ENCODE measurements at places on chromosomes 7 and 10.
A peak's percentile ranks its signal among the peaks of the same experiment; 100 is the strongest.

- no peak for DNase-seq
These were observed 234.4 kb downstream of the ANK3 start for GRCh38 chr10:60155099-60155877.

GRCh38 chr7:124718032-124718766, 47.4 kb downstream of the GPR37 start:
- no peak for DNase-seq

DNA sequence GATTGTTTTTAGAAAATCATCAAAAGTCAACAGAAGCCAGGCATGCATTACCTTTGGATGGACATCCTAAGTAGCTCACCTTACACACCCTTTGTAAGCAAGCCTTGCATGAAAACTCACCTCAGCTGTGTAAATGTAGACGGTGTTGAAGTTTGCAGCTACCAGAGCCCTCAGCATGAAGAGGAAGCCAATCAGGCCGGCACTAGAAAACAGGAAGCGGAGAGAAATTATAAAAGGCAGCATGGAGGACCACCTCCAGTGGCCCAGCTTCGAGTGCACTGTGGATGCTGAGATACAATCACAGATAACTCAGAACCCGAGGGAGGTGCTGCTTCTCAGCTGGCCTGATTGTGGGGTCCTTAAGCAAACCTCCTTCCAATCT, 75.3 kb downstream of the SVOPL start:
- no peak for DNase-seq

GRCh38 chr7:107960272-107960671, 42.7 kb downstream of the LAMB1 start:
- no peak for DNase-seq

DNA sequence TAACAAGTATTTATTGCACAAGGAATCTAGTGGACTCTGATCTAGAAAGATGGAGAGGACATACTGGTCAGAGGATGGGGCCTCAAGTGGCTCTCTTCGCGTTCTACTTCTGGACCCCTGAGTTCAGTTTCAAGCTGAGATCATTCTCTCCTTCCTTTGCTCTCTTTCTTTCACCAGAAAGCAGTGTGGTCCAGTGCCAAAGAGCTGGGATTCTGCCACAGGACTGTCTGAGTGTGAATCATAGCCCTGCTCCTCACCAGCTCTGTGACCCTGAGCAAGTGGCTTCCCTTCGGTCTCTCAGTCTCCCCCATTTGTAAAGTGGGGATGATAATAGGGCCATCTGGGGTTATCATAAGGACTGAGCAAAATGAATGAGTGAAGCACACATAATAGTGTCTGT, 715.2 kb downstream of the SUGCT start:
- no peak for DNase-seq

GRCh38 chr10:30855131-30855530, 176.5 kb downstream of the ZNF438 start:
- DNase-seq = no peak

DNA sequence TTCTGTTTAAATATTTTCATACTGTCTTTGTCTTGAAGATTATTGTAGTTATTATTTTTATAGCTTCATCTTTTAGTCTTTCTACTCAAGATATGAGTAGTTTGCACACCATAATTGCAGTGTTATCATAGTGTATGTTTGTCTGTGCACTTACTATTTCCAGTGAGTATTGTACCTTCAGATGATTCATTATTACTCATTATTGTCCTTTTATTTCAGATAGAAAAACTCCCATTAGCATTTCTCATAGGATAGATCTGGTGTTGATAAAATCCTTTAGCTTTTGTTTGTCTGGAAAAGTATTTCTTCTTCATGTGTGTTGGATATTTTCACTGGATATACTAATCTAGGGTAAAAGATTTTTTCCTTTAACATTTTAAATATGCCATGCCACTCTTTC, 646.2 kb upstream of the GRM3 start:
- no peak for DNase-seq

GRCh38 chr7:149147752-149148653, 750 bp downstream of the ZNF398 start:
- peak; percentile 54 for DNase-seq

DNA sequence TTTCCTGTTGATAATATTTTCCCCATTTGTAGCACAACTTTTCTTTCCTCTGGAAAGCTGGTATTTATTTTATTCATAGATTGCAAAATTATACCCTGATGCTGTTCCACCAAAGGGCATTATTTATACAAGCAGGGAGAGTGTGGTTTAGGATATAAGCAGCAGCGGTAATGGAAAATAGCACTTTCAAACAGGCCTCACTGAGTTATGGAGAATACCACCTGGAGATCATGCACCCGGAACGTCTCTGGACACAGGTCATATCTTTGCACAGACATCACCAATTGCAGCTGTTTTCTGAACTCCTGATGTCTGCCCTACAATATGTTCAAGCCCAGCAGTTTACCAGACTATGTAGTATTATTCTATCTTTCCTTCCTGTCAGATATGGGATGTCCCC, 2.0 kb upstream of the CALD1 start:
- DNase-seq = no peak

DNA sequence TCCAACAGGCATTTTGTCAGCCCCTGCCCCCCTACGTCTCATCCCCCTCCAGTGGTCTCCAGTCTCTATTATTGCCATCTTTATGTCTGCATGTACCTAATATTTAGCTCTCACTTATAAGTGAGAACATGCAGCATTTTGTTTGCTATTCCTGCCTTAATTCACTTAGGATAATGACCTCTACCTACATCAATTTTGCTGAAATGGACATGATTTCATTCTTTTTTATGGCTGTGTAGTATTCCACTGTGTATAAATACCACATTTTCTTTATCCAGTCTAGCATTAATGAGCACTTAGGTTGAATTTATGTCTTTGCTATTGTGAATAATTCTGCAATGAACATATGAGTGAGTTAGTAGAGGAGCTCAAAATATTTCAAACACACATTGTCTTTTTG, 229.9 kb downstream of the SEMA3E start:
- DNase-seq = no peak

- DNase-seq = no peak
These were observed 39.9 kb upstream of the RABGEF1 start for GRCh38 chr7:66700633-66701131.

DNA sequence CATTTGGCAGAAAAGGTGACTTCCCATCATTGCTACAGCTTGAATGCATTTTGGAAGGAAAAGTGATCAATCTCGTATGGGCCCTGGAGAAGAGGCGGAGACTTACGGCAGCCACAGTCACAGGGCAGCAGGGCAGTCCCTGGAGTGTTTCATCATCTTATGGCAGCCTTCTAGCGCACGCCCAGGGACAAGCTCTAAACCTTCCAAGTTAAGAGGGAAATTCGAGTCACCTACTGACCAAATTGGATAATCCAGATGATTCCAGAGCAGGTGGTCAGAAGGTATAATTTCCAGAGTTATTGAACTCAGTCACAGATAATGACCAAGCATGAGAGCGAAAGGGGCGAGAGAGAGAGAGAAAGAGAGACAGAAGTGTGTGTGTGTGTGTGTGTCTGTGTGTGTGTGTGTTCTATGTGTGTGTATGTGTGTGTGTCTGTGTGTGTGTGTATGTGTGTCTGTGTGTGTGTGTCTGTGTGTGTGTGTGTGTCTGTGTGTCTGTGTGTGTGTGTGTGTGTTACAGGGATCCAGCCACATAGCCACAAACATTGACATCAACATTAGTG, 123.7 kb upstream of the ADAM12 start:
- no peak for DNase-seq

- DNase-seq = no peak
These were observed 437.2 kb downstream of the AUTS2 start for GRCh38 chr7:70035519-70035918.

- DNase-seq = no peak
These were observed 24.0 kb upstream of the EEPD1 start for GRCh38 chr7:36129048-36129534.
